ENCODE measurements at places on chromosomes 5 and 9.

DNA sequence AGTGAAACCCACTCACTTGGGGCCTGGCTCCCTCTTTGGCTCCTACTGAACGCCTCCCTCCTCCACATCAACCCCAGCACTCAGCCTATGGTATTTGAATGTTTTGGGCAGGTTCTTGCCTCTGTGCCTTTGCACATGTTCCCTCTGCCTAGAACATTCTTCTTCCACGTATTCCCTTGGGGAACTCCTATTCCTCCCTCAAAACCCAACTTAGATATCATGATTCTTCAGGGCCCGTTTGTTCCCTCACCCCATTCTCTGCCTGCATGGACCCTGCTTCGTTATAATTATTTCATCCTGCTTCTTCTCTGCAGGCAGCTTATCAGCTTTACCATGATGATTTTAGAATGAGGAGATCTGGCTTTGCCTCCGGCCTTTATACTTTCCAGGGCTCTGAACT is 215.0 kb upstream of the IER5L start:
- no peak for DNase-seq

DNA sequence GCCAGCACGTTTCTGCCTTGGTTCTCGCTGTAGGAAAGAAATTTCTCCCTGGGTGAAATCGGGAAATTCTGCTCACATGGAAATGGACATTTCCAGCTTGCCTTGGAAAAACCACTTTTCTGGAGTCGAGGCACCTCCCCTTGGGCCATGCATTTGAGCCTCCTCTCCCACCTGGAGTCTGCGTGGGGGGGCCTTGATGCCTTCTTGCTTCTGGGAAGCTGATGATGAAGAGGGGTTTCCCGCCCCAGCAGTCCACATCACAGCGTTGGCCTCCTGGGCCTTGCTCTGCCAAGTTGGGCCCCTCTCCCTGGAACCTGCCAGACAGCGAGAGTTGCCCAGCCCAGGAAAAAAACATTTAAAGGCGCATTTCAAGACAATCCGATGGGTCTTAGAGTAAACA is 1.8 kb upstream of the ASB6 start:
- DNase-seq = no peak

- no peak for DNase-seq
Observed at GRCh38 chr5:72815580-72816283, 729 bp upstream of the TNPO1 start.

DNA sequence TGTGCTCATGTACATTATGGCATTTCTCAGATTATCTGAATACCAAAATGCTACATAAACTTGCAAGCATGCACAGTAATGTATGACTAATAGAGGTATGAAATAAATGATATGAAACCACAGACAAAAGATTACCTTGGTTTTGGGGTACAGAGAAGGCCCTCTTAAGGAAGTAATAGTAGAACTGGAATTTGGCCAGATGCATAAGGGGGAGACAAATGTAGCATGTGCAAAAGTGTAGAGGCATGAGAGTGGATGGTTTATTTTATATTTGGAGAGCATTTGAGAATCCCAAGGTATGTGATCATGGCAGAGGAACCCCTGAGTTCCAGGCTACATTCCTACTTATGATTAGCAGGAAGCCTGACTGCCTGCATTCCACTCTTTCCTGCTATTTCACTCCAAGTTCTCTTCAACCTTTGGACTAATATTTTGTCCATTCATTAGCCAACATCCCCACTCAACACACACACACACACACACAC is 74.2 kb downstream of the MAMDC2 start:
- DNase-seq = no peak

GRCh38 chr5:132763181-132764036 is 13.6 kb downstream of the SEPTIN8 start:
- DNase-seq = no peak

DNA sequence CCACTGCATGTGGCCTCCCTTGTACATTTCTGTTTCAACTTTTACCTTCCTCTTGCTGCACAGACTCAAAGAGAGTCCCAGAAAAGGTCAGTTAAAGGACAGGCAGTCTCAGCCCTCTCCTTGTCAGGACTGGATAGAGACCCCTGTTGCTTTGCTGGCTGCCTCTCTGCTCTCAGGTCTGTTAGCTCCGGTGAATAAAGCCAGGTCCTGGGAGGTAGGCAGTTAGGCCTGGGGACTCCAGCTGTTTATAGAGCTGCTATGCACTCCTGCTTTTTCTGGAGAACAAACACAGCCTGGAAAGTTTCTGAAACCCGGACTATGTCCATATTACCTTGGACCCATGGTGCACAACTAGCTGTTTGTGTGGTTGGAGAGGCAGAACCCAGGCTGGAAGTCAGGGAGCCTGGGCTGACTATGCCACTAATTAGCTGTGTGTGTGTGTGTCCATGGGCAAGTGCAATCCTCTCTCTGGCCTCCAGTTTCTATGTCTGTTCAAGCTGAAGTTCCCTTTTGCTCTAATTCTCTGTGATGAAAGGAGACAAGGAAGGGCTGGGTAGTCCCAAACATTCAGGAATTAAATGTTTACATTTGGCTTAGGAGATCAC is 42.9 kb downstream of the GLRA1 start:
- no peak for DNase-seq

DNA sequence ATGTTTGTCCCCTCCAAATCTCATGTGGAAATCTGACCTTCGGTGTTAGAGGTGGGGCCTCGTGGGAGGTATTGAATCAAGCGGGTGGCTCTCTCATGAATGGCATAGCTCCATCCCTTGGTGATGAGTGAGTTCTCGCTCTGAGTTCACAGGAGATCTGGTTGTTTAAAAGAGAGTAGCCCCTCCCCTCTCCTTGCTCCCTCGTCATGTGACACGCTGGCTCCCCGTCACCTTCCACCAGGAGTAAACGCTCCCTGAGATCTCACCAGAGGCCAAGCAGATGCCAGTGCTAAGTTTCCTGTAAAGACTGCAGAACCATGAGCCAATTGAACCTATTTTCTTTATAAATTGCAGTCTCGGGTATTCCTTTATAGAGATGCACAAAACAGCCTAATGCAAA is 74.5 kb downstream of the RASEF start:
- DNase-seq = no peak

GRCh38 chr5:168766426-168766700 is 187.2 kb upstream of the PANK3 start:
- no peak for DNase-seq

- DNase-seq = peak; percentile 23
Observed at GRCh38 chr5:34914671-34915138, 599 bp downstream of the RAD1 start.

- DNase-seq = no peak
Observed at GRCh38 chr9:111276431-111277128, 53.4 kb downstream of the OR2K2 start.

- DNase-seq = no peak
Observed at GRCh38 chr5:146007989-146008388, 71.6 kb downstream of the SH3RF2 start.

- no peak for DNase-seq
Observed at GRCh38 chr9:135123773-135124134, 36.3 kb downstream of the OLFM1 start.

- peak; percentile 30 for DNase-seq
Observed at GRCh38 chr5:139651853-139652787, 4.0 kb downstream of the CXXC5 start.

DNA sequence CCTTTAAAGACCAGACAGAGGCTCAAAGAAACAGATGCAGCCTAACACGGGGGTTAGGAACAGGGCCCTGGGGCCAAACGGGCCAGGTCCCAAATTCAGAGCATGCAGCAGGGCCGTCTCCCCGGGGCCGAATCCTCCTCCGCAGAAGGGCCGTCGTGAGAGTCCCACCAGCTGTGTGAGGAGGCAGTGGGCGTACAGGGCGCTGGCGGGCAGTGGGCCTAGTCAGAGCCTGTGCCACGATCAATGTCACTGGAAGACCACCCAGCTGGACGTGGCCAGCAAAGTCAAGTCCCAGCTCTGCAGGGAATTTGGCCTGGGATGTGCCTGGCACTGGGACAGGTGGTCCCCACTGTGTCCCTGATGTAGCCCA is 15.8 kb upstream of the FCN2 start:
- no peak for DNase-seq

DNA sequence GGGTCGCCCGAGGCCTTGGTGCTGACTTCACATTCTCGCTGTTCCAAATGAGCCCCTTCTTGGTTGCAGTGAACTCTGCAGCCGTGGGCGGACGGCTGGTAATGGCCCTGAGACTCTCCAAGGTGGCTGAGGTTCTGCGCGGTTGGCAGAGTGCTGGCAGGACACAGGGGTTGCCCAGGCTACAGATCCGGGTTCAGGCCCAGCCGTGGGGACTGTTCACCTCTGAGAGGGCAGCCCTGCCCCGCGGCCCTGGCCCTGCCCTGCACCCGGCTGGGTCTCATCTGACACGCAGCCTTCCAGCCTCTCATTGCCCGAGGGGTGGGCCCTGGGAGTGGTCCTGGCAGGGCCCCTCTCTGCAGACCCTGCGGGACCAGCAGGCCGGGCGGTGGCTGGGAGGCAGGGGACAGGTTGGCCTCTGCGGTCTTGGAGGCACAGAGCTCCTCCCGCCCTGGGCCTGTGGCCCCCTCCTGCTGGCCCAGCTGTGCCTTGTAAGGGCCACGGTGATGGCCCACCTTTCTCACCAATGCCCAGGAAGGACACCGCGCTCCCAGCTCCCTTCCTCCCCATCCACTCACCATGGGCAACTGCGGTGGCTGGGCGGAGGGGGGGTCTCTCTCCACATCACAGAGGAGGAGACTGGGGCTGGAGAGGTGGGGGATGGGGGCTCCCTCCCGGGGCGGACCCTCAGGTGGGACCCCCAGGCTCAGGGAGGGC is 51.6 kb downstream of the AHRR start:
- peak; percentile 85 for DNase-seq

GRCh38 chr5:65078331-65078730 is 309.6 kb downstream of the CWC27 start:
- no peak for DNase-seq

- no peak for DNase-seq
Observed at GRCh38 chr5:82808960-82809359, 268.2 kb downstream of the TMEM167A start.

DNA sequence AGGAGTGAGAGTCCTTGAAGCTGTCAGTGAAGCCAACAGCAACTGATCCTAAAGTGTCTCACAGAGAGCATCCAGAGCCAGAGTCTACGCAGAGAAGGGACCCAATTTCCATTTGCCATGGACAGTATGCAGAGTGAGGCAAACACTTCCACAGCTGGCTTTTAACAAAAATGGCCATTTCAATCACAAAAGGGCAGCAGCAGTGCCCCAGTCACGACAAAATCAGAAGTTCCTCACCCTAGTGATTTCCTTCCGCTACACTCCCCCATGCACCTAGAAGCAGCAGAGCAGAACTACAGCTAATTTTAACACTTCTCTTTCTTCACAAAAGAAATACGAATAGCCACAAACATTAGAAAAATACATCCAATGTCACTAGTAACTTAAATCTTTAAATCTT is 27.9 kb downstream of the FBXW11 start:
- no peak for DNase-seq

DNA sequence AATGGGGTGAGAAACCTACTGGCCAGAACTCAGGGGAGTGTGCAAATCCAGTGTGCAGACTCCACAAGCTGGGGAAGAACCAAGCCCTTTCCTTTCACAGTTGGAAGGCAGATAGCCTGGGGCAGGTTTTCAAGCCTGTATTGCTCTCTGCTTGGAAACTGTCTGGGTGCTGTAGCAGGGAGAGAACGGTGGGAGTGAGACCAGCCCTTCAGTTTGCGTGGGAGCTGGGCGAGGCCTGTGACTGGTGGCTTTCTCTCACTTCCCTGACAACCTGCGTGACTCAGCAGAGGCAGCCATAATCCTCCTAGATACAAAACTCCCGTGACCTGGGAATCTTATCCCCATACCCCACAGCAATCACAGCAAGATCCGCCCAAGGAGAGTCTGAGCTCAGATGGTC is 44.9 kb upstream of the SNCAIP start:
- no peak for DNase-seq

All from HL-60 (cell line).